ENCODE measurements at places on chromosomes 2 and 18.
A peak's percentile ranks its signal among the peaks of the same experiment; 100 is the strongest.

DNA sequence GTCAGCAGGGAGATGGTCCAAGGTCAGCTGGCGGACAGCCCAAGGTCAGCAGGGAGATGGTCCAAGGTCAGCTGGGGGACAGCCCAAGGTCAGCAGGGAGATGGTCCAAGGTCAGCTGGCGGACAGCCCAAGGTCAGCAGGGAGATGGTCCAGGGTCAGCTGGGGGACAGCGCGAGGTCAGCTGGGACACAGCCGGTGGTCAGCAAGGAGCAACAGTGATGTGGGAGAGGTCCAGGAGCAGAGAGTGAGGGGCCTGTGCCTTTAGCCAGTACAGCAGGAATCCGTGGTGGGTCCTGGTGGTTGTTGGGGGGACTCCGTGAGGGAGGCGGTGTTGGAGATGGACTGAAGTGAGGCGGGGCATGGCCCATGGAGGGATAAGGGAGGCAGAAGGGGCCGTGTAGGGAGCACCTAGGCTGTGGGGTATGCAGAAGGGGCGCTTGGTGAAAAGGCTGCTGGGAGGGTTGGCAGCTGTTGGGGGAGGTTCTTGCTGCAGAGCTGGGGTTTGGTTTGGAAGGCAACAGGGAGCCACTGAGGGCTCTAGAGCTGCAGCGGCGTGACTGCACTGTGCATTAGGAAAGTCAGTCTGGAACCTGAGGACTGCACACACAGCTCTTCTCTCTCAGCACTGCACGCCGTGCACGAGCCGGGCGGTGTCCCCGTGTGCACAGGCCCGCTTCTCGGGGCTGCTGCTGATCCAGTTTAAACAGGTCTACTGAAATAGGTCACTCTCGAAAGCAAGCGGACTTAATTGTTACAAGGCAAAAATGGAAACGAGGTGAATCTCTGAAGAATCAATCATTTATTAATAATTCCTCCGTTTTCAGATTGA lies 76.2 kb upstream of the HDAC4 start:
- H3K36me3 ChIP-seq, result no peaks in the 10 kb centered on the region
- DNase-seq, result no peak
- H3K27me3 ChIP-seq, result no peaks in the 10 kb centered on the region
- no peak overlapping the region for H3K4me3 ChIP-seq
- H3K27ac ChIP-seq, result no peak overlapping the region

DNA sequence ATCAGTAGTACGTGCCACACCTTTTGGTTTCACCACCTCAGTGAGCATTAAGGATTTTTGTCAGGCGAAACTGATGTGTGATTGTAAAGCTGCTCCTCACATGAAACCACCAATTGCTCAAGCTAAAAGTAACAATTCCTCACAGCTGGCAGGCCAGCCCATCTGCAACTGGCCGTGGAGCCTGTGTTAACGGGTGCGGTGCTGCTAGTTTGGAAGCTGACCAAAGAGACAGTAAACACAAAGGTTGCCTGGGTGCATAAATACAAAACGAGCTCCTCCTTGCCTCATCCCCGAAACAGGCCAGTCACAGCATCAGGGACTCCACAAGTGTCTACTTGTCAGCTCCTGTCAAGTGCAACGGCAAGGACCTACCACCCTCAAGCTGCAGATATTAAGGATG lies 32.0 kb downstream of the LGALSL start:
- H3K27me3 ChIP-seq, result no peaks in the 10 kb centered on the region
- DNase-seq, result no peak
- no peak overlapping the region for H3K27ac ChIP-seq
- no peak overlapping the region for H3K4me3 ChIP-seq
- peaks cover 15% of the 10 kb centered on the region for H3K4me1 ChIP-seq

DNA sequence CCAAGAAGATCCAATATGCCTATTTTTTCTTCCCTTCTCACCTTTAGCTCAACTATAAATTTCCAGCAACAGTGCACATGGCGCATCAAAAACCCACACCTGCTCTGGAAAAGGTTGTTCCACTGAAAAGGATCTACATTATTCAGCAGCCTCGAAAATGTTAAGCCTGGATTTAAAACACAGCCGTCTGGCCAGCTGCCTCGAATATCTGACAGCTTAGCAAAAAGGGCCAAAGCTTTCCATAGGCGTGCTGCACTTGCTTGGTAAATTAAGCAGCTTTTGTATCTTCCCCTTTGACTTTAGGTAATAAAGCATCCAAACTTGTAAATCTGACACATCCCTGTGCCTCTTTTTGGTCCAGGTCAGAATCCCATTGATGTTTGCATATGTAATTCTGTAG lies 20.5 kb downstream of the DAPL1 start:
- no peak for DNase-seq
- no peaks in the 10 kb centered on the region for H3K36me3 ChIP-seq
- H3K4me3 ChIP-seq, result no peak overlapping the region
- H3K27me3 ChIP-seq, result no peaks in the 10 kb centered on the region
- no peak overlapping the region for H3K27ac ChIP-seq

DNA sequence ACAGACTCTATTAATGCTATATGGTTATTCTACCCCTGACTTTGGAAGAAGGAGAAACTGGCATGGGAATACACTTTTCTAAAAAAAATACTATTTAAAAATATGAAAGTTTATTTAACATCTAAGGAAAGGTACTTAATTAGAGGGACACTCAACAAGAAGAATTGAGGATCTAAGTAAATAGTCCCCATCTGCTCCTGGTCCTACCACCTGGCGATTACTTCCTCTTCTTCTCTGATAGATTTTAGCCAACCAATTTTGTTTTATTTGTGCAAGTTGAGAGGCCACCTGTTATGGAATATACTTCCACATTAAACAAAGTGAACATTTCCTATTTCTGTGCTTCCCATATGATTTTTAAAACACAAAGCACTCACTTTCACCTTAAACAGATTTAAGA lies 111.7 kb downstream of the BCL2 start:
- no peaks in the 10 kb centered on the region for H3K27me3 ChIP-seq
- no peak overlapping the region for H3K27ac ChIP-seq
- no peaks in the 10 kb centered on the region for H3K4me1 ChIP-seq
- no peak for DNase-seq

GRCh38 chr2:33060405-33060804 lies 113.7 kb downstream of the LTBP1 start:
- H3K27ac ChIP-seq, result no peak overlapping the region
- H3K27me3 ChIP-seq, result no peaks in the 10 kb centered on the region
- no peak overlapping the region for H3K4me3 ChIP-seq
- peaks cover 10% of the 10 kb centered on the region for H3K4me1 ChIP-seq

DNA sequence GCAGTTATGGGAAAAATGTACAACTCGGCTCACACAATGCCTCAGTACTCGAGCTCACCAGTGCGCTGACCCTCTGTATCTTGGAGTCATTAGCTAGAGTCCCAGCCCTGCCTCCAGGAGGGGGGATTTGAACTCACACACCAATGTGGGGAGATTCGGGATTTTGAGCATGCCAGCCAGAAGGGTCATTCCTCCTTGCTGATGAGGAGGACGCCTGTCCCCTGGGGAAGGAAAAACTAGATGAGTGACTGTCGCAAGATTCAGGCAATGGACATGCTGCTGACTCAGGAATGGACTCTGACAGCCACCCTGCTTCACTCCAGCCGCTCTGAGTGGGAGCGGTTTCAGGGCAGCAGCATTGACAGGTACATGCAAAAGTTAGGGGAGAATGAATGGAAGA lies 20.6 kb downstream of the FIGN start:
- no peak overlapping the region for H3K4me3 ChIP-seq
- peaks cover 92% of the 10 kb centered on the region for H3K4me1 ChIP-seq
- no peaks in the 10 kb centered on the region for H3K27me3 ChIP-seq

DNA sequence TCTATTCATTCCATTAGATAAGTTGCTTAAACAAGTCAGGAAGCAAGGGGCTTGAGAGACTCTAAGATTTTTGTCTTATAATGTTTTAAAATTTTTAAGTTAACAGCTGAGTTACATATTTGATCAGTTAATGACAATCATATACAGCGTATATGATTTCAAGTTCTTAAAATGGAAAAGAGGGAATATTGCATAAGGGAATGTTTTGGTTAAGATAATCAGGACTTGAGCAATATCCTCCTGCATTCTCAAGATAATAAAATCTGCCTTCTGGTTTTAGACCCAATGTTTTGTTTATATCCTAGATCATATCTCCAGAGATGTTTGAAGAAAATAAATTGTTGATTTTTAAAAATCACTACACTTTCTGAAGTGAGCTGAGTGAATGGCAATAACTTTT lies 13.4 kb upstream of the DYNC1I2 start:
- H3K27ac ChIP-seq, result no peak overlapping the region
- no peaks in the 10 kb centered on the region for H3K27me3 ChIP-seq
- no peak overlapping the region for H3K4me3 ChIP-seq
- no peaks in the 10 kb centered on the region for H3K36me3 ChIP-seq
- peaks cover 23% of the 10 kb centered on the region for H3K4me1 ChIP-seq
- DNase-seq, result no peak

DNA sequence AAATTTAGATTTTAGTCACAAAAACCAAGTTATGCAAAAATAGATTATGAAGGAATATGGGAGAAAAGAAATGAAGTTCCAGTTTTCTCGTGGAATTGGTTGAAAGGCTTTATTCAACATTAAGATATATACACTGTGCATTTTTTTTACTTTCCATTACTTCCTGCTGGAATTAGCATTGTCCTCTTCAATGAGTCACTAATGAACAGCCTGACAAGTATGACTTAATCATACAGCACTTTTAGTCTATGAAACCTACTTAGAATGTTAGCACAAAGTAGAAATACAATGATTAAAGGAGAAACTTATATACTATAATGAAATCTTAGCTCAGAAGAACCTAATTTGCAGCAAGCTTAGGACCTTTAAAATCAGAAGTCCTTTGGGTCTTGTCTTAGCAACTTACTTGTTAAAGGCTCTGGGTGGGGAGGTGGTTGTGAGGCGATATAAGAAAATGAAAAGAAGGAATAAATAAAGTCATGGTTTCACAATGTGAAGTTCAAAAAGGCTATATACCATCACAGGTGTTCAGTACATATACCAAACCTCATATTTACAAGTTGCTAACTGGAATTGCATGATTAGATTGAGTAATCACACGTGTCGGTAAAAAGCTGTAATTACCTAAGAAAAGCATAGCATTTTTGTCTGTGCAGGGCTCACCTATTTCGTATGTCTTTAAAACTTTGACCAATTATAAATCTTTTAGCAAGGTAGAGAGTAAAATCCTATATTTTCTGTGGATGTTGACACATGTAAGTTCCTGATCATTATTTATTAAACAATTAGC lies 236.8 kb downstream of the CAMKMT start:
- no peaks in the 10 kb centered on the region for H3K36me3 ChIP-seq
- H3K27me3 ChIP-seq, result no peaks in the 10 kb centered on the region
- H3K4me3 ChIP-seq, result no peak overlapping the region
- DNase-seq, result no peak
- H3K4me1 ChIP-seq, result no peaks in the 10 kb centered on the region
- no peak overlapping the region for H3K27ac ChIP-seq

DNA sequence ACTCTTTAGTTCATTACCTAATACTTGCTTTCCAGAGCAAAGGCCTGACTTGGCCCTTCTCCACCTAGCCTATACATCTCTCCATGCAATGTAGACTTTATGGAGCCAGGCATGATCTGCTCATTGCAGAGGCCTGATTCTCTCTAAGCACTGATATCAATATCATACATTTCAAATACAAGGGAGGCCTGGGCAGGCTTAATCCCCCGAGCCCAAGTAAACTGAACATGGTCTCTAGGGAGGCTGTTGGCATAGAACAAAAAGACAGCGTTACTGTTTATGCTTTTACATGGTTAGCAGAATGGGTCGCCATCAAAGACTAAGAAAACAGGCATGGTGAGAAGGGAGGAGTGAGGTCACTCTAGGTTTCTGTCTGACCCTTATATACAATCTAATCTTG lies 695.1 kb downstream of the ZEB2 start:
- H3K27me3 ChIP-seq, result no peaks in the 10 kb centered on the region
- H3K4me1 ChIP-seq, result peaks cover 35% of the 10 kb centered on the region
- no peak for DNase-seq

- no peaks in the 10 kb centered on the region for H3K4me1 ChIP-seq
- H3K4me3 ChIP-seq, result no peak overlapping the region
- H3K27me3 ChIP-seq, result no peaks in the 10 kb centered on the region
- no peaks in the 10 kb centered on the region for H3K36me3 ChIP-seq
- no peak for DNase-seq
- no peak overlapping the region for H3K27ac ChIP-seq
Observed at GRCh38 chr2:30626397-30626796, 179.4 kb downstream of the LCLAT1 start.

GRCh38 chr2:187566266-187566665 lies 12.0 kb upstream of the TFPI start:
- DNase-seq, result no peak
- no peak overlapping the region for H3K4me3 ChIP-seq
- no peaks in the 10 kb centered on the region for H3K36me3 ChIP-seq
- H3K4me1 ChIP-seq, result peaks cover 12% of the 10 kb centered on the region
- peaks cover 17% of the 10 kb centered on the region for H3K27me3 ChIP-seq

GRCh38 chr2:239251971-239252370 lies 148.8 kb downstream of the HDAC4 start:
- DNase-seq, result no peak
- no peak overlapping the region for H3K27ac ChIP-seq
- peaks cover 20% of the 10 kb centered on the region for H3K4me1 ChIP-seq

GRCh38 chr2:237309011-237309410 lies 105.0 kb downstream of the COL6A3 start:
- no peak overlapping the region for H3K4me3 ChIP-seq
- H3K4me1 ChIP-seq, result no peaks in the 10 kb centered on the region
- DNase-seq, result no peak
- no peaks in the 10 kb centered on the region for H3K36me3 ChIP-seq
- no peaks in the 10 kb centered on the region for H3K27me3 ChIP-seq

GRCh38 chr2:39593439-39594393 lies 72.0 kb upstream of the TMEM178A start:
- H3K4me3 ChIP-seq, result no peak overlapping the region
- no peaks in the 10 kb centered on the region for H3K4me1 ChIP-seq
- no peaks in the 10 kb centered on the region for H3K27me3 ChIP-seq
- DNase-seq, result peak; percentile 68

DNA sequence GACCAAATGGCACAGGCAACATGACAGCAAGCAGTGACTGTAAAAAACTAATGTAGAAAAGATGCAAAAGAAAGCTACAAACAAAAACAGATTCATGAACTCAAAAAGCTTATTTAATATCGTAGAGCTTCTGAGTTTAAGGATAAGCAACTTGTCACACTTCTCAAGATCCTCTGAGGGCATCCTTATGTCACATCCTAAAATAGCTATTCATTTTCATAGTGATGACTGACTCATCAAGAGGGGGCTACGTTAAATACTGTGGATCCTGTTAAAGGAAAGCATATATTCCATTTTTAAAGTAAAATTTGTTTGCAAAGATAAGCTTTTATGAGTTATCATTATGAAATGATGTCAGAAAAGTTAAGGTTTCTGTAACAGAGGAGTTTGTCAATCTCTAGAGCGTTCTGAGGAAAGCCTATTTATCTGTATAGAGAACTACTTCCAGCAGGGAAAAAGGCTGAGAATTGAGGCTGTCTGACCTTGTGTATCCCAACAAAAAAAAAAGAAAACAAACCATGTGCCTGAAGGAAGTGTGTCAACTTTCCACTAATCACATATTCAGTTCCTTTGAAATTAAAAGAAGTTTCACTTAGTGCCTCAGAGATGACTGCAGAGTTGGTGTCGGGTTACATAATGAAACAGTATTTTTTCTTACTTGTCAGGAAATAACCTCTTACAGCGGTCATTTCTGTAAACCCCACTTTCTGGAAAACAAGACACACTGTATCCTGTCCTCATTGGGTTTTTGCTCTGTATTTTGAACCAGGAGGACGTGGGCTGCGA lies 115.5 kb downstream of the ESCO1 start:
- H3K36me3 ChIP-seq, result peaks cover 47% of the 10 kb centered on the region
- H3K4me3 ChIP-seq, result no peak overlapping the region
- H3K27ac ChIP-seq, result peak overlapping the region; percentile 32
- DNase-seq, result no peak

All from neural progenitor cell (in vitro differentiated cells).